CD4-positive, alpha-beta T cell treated with Interleukin-4 for 4 hours (primary cell): ENCODE measurements at places on chromosomes 3 and 15.

- no peak for DNase-seq
Measured at GRCh38 chr3:9260305-9260704, 10.9 kb upstream of the SRGAP3 start.

GRCh38 chr3:127082066-127082465 lies 99.2 kb downstream of the PLXNA1 start:
- DNase-seq, result no peak

GRCh38 chr3:122513386-122514122 lies 1.2 kb downstream of the KPNA1 start:
- DNase-seq, result no peak

DNA sequence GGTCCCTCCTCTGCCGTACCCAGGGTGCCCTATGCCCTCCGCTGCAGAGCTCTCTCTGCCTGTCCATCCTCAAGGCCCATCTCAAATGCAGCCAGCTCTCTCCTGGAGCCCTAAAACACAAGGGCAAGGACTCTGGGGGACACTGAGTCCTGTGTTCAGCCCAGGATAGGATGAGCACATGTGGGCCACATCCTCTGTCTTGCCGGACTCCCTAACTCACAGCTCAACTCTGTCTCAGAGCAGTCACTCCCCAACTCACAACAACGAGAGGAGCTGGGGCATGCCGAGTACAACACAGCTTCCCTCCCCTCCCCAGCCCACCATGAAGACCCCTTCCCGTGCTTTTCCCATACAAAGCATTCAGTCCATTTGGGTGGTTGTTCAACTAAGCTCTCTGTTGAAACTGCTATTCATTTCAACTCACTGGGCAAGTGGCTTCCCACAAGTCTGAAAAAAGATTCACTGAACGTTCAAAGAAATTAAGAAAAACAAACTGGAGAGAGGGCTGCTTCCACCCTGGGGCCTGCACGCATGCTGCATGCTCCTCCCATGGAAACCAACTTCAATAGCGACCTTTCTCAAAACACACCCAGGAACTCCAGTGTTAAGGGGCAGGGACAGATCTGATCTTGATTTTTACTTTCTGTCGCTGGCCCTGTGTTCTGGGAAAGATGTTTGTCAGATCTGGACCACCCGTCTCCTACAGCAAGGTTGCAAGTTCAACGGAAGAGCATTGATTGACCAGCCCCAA lies 124.3 kb upstream of the IGF1R start:
- DNase-seq, result no peak

- DNase-seq, result no peak
Measured at GRCh38 chr3:185079625-185080024, 73.2 kb downstream of the C3orf70 start.

GRCh38 chr15:22253676-22254408 lies 173.5 kb downstream of the OR4M2 start:
- DNase-seq, result peak; percentile 22

DNA sequence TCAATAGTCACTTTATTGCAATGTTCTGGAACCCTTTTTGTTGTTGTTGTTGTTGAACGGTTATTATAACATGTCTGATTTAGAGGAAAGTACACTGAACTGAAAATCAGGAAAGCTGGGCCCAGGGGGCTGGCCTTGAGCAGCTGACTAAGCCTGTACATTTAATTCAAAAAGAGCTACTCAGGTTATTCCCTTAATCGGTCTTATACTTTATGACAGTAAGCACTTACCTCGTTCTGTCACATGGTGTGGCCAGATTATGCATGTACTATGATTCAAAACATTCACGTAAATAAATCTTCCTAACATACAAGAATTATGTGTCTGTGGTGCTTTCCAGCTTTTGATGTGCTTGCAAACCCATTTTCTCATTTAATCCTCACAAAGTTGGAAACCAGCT lies 382.5 kb upstream of the TPRG1 start:
- no peak for DNase-seq

DNA sequence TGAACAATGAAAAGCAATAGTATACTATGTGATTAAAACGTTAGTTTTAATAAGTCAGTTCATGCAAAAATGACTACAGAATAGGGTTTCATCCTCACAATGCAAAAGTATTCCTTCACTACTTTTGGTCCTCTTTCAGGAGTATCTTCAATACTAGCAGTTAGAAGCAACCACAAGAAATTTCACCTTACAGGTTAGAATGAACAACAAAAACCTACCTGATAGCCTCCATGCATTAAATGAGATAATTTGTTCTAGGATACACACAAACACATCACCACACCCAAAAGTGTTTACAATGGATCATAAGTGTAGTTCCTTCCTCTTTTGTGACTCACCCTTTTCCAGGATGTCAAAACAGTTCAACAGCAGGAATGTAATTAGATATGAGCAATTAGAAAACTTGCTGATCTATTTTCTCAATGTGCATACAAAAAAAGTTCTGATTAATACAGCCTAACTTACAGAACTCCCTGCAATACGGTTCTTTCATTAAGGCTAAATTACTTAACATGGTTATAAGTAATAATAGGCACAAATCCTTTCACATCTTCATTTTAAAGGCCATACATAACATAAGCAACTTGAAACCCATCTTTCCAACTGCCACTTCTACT lies 21.6 kb downstream of the UACA start:
- DNase-seq, result no peak

DNA sequence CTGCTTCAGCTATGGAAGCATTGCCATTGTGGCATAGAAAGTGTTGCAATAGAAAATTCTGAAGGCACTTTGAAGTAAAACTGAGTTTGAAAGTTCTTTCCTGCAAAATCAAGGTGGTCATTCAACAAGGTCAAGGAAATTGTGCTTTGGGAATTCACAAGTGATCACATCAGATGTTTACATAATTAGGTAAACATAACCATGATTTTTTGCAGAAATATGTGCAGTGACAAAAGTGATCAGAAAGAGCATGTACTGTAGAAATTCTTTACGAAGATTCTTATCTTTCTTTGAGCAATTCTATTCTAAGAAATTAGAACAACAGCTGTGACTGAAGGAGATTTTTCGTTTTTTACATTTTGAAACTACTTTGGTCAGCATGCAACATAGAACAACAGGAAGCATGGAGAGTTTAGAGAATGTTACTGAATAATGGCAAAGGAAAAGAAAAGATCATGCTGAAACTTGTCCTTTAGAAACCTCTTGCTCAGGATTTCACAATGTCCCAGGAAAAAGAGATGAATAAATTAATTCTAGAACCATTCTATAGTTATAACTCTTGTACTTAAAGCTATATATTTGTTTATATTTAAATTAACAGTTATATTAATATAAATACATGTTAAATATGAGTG lies 643.4 kb upstream of the ARPP21 start:
- no peak for DNase-seq

GRCh38 chr15:42825599-42825998 lies 88.7 kb upstream of the CDAN1 start:
- no peak for DNase-seq

DNA sequence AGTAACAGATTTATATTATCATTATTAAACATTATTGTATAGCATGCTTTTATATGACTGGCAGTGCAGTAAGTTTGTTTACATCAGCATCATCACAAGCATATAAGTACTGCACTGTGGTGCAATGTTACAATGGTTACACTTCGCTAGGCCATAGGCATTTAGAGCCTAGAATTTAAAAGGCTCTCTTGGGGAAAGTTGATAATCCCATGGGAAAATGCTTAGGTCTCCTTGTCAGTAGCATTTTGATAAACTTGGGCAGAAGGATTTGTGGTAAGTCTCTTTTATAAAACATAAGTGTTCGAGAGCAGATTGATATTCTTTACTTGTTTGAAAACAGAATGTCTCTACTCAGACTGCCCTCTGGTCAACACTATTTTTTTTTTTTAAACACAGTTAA lies 7.5 kb downstream of the DTWD1 start:
- no peak for DNase-seq

DNA sequence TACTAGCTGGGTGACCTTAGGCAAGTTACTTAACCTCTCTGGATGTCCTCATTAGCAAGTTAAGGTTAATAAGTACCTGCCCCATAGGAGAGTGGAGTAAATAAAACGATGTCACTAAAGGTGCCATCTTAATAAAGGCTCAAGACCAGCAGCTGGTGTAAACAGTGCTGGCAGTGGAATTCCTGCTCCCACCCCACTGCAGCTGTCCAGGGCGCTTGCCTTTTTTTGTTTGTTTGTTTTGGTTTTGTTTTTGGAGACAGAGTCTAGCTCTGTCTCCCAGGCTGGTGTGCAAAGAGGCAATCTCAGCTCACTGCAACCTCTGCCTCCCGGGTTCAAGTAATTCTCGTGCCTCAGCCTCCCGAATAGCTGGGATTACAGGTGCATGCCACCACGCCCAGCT lies 28.9 kb downstream of the IDH3A start:
- no peak for DNase-seq

GRCh38 chr15:52680041-52680391 lies 828 bp upstream of the ATOSA start:
- no peak for DNase-seq

DNA sequence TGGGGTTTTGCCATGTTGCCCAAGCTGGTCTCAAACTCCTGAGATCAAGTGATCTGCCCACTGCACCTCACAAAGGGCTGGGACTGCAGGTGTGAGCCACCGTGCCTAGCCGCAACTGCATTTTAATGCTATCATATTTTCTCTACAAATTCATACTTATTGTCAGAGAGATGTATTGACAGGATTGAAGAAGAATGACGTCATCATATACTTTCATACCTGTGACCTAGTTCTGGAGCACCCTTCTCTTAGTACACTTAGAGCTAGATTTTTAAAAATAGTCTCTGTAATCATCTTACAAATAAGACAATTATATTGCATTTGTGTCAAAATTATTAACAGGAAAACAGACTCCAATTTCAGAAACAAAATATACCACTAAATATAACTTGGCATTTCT lies 242.8 kb upstream of the PDZRN3 start:
- no peak for DNase-seq

GRCh38 chr3:5889374-5889773 lies 701.9 kb downstream of the EDEM1 start:
- no peak for DNase-seq

DNA sequence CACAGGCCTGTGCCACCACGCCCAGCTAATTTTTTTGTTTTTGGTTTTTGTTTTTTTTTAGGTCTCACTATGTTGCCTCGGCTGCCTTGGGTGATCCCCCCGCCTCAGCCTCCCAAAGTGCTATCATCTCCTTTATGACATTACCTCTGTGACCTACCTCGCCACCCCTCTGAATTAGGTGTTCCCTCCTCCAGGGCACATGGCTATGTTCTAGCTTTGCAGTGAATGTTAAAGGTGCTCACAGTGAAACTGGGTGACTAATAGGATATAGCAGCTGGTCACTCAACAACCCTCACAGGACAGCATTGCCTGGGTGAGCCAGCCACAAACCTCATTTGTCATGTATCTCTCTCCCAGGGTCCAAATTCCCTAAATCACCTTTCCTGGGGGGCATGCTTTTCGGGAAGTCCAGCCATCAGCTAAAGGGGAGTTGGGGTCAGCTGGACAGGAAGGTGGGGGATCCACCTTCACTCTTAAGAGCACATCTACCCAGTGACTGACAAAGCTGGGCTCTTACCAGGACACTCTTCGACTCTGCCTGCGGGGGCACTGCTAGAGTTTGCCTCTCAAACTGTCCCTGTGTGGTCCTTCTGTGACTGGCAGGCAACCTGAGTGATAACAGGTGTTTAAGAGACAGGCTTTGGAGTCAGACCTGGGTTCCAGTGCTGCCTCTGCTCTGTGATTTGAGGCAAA lies 1.6 kb upstream of the TTLL3 start:
- DNase-seq, result peak; percentile 49

GRCh38 chr3:194000712-194001111 lies 135.2 kb upstream of the HES1 start:
- no peak for DNase-seq

GRCh38 chr3:194025119-194025518 lies 110.8 kb upstream of the HES1 start:
- DNase-seq, result no peak

DNA sequence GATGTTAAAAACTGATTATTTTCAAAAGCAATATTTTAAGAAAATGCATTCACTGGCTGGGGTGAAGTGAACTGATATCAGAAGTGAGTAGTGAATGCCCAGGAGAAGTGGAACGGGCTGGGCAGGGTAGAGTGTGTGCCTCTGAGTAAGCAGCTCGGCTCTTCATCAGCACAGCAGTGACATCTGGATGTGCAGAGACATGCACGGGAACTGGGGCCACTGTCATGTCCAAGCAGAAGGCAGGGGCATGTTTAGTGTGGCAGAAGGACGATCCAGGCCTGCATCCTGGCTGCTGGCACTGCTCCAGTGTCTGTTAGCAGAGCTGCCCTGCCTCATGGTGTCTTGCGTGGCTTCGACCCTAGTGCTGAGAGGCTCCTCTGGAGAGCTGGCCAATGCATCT lies 305.6 kb upstream of the LRRFIP2 start:
- DNase-seq, result no peak

GRCh38 chr3:8441969-8442559 lies 59.6 kb upstream of the LMCD1 start:
- DNase-seq, result no peak

GRCh38 chr3:76402926-76403325 lies 617.6 kb upstream of the ZNF717 start:
- no peak for DNase-seq

DNA sequence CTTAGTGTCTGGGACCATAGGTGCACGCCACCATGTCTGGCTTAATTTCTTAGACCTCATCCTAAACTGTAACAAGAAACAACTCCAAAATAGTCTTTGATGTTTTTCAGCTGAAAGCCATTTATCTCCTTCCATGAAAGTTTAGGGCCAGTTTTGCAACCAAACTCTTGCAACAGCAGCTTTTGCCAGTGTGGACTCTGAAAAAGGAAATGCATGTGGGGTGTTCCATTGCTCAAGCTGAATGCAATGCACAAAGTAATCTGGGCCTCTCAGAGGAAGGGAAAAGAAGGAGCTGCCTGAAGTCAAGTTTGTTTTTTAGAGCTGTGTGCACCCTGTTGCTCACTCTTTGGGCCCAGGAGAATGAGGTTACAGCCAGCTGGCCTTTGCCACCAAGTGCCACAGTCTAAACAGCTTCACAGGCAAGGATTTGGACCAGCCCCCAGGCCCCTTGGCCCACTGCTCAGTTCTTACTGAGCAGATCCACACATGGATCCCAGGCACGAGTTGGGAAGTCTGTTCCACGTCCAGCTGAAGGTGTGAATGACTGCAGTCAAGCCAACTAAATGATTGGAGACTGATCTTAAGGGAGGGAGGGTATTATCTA lies 212.3 kb upstream of the LRRFIP2 start:
- no peak for DNase-seq
